ENCODE measurements at places on chromosomes 5 and 9.

- no peak for DNase-seq
- H3K27me3 ChIP-seq = no peaks in the 10 kb centered on the region
- H3K27ac ChIP-seq = no peak overlapping the region
- no peak overlapping the region for H3K4me3 ChIP-seq
- H3K36me3 ChIP-seq = no peaks in the 10 kb centered on the region
Measured at GRCh38 chr5:9431496-9432258, 114.2 kb downstream of the SEMA5A start.

DNA sequence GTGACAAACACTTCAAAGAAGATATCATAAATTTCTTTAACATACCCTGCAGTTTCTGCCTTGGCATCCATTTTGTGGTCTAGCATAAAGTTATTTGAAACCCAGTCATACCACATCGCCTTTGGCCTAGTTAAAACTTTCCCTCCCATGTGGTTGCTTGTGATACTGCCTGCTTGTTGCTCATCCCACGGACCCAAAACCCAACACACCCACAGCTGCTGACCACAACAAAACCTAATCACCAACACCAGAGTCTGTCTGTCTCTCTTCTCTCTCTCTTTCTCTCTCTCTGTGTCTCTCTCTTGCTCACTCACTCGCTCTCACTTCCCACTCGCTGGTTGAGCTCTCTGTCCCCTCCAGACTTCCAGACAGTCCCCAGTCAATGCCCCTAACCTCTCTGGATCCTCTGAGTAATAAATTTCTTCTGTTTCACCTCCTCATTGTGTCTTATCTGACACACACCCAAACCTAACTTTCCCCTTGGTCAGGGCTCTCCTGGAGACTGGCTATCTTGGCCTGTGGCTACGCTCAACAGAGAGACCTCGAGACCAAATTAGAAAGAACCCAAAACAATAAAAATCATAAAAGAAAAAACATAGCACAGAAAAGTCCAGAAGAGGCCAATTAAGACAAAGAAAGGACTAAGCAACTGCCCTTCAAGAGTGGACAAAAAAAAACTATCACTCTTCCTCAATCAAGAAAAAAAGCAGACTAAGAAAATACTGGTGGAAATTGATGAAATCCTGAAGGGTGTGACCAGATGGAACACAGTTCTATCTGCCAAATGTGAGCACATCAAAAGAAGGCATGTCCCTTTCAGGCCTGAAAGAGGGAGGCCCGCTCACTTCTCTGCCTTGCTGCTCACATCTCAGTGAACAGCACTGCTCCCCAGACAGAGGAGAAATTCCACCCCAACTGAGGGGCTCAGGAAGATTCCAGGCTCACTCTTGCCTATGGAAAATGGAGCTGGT is 41.5 kb downstream of the TTLL11 start:
- peaks cover 5% of the 10 kb centered on the region for H3K36me3 ChIP-seq
- no peak overlapping the region for H3K27ac ChIP-seq
- peaks cover 22% of the 10 kb centered on the region for H3K4me1 ChIP-seq
- H3K27me3 ChIP-seq = no peaks in the 10 kb centered on the region
- H3K4me3 ChIP-seq = no peak overlapping the region
- peak; percentile 77 for DNase-seq

DNA sequence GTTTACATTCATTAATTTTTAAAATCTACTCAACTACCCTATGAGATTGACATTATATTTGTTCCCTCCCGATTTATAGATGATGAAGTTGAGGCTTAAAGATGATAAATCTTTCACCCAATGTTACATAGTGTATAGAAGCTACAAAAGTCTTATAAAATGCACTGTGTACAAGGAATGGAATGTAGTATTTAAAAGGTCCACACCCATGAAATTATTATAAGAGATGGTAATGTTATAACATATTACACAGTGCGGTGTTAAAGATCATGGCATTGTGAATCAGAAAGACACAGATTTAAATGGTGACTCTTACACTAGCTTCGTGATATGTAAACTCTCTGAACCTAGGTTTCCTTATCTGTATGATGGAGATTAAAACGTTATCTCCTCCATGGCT is 141.6 kb upstream of the CHD1 start:
- no peak overlapping the region for H3K27ac ChIP-seq
- H3K27me3 ChIP-seq = no peaks in the 10 kb centered on the region
- no peaks in the 10 kb centered on the region for H3K36me3 ChIP-seq
- no peak overlapping the region for H3K4me3 ChIP-seq
- H3K4me1 ChIP-seq = no peaks in the 10 kb centered on the region
- no peak for DNase-seq

DNA sequence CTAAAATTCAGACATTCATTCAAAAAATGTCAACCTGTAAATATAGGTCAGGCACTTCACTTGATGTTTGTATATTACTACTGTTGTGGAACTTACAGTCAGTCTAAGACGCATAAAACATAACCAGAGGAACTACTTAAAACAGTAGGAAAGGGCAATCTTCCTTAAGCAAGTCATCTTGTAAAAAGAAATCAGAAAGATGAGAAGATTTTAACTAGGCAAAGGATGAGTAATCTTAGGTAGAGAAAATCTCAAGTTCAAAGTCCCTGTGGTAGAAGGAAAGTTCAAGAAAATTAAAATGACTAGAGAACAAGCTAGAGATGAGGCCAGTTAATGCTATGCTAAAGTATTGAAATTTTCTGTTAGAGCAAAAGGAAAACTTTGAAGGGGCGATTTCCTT is 152.4 kb downstream of the RAPGEF6 start:
- DNase-seq = no peak
- peak overlapping the region; percentile 82 for H3K27ac ChIP-seq
- H3K36me3 ChIP-seq = peaks cover 68% of the 10 kb centered on the region
- no peak overlapping the region for H3K4me3 ChIP-seq
- peaks cover 48% of the 10 kb centered on the region for H3K4me1 ChIP-seq

GRCh38 chr9:127018935-127019334 is 103.5 kb downstream of the ANGPTL2 start:
- no peak overlapping the region for H3K4me3 ChIP-seq
- no peaks in the 10 kb centered on the region for H3K4me1 ChIP-seq
- peaks cover 20% of the 10 kb centered on the region for H3K27me3 ChIP-seq
- no peak for DNase-seq
- H3K36me3 ChIP-seq = no peaks in the 10 kb centered on the region

DNA sequence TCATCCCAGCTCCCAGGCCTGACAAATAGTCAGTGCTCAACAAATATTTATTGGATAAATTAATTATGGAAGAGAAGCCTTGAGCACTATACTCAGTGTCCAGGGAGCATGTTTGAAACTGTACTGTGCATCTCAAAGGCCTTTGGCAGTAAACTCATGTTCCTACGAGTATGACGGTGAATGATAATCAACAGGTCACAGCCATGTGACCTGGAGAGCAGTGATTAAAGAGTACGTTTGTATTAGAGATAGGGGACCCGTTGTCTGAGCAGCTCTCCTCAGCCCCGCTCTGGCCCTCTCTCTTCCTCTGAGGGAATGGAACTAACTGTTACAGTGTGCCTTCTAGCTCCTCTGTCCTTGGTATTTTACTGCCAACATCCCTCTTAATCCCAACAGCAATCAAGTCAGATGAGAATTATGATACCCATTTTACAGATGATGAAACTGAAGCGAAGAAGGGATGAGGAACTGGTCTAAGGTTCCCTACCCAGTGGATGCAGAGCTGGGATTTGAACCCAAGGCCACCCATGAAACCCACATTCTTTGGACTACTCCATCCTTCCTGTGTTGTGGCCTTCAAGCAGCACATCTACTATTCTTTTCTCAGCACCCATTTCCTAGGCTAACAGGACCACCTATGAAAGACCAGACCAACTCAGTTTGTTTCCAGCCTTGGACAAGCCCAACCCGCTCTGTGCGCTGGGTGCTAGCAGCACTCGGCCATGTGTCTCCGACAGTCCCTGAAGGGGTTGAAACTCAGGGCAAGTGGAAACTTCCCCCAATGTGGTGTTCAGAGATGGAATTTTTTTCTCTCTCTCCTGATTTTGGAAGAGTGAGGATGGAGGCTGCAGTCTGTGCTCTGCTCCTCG is 34.9 kb downstream of the SPRY4 start:
- DNase-seq = no peak
- H3K27me3 ChIP-seq = no peaks in the 10 kb centered on the region
- H3K4me1 ChIP-seq = peaks cover 8% of the 10 kb centered on the region
- no peaks in the 10 kb centered on the region for H3K36me3 ChIP-seq
- no peak overlapping the region for H3K27ac ChIP-seq

- DNase-seq = no peak
- H3K36me3 ChIP-seq = no peaks in the 10 kb centered on the region
- no peaks in the 10 kb centered on the region for H3K4me1 ChIP-seq
- peaks cover under 1% of the 10 kb centered on the region for H3K27me3 ChIP-seq
- H3K27ac ChIP-seq = no peak overlapping the region
- H3K4me3 ChIP-seq = no peak overlapping the region
Measured at GRCh38 chr5:65084795-65085515, 316.2 kb downstream of the CWC27 start.

DNA sequence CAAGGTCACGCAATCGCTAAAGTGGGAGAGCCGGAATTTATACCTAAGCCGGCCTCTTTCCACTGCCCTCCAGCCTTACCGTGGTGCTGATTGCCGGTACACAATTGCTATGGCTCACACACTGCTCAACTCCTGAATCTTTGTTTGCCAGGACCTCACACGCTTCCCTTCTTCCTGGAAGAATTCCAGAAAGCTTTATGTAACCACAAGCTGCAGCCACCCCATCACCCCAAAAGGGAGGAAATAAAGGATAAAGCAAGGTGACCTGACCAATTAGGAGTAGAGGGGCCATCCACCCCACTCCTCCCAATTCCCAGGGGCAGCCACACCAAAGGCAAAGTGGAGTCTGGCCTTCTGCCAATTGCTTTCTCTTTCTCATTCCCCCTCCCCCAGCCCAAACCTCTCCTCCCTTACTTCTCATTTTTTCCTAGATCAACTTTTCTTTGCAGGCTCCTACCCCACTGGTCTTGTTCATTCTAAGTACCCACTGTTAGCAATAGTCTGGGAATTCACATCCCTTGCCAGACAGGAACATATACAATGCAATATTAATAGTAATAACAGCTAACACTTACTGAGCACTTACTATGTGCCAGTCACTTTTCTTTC is 18.0 kb upstream of the CDC23 start:
- peaks cover 6% of the 10 kb centered on the region for H3K27me3 ChIP-seq
- no peaks in the 10 kb centered on the region for H3K4me1 ChIP-seq
- H3K4me3 ChIP-seq = no peak overlapping the region
- no peaks in the 10 kb centered on the region for H3K36me3 ChIP-seq
- no peak overlapping the region for H3K27ac ChIP-seq
- no peak for DNase-seq

- H3K27ac ChIP-seq = peak overlapping the region; percentile 97
- H3K4me3 ChIP-seq = peak overlapping the region; percentile 90
- H3K36me3 ChIP-seq = peaks cover 5% of the 10 kb centered on the region
- peaks cover 28% of the 10 kb centered on the region for H3K4me1 ChIP-seq
- DNase-seq = no peak
Measured at GRCh38 chr5:176447591-176447977, 601 bp upstream of the FAF2 start.

- no peaks in the 10 kb centered on the region for H3K36me3 ChIP-seq
- no peak for DNase-seq
- H3K27ac ChIP-seq = no peak overlapping the region
- no peaks in the 10 kb centered on the region for H3K4me1 ChIP-seq
- H3K4me3 ChIP-seq = no peak overlapping the region
- H3K27me3 ChIP-seq = peaks cover 23% of the 10 kb centered on the region
Measured at GRCh38 chr5:124630767-124631704, 115.4 kb downstream of the ZNF608 start.

DNA sequence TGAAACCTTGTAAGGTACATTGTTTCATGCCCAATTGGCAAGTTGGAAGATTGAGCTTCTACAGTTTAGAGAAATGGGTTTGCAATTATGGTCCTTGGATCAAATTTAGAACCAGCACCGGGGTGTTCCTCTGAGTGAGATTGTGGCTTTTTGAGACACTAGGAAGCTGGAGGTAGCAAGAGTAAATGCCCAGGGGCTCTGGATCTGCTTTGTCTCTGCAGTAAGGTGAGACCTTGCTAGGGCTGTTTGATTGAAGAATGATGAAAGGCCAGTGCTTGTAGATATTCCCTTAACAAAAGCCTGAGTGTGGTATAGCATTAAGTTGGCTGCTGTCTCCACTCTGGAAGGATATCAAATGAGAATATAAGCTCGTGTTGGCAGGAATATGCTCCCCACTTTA is 36.0 kb downstream of the WWC1 start:
- H3K27ac ChIP-seq = no peak overlapping the region
- H3K36me3 ChIP-seq = no peaks in the 10 kb centered on the region
- DNase-seq = no peak
- H3K4me1 ChIP-seq = peaks cover 4% of the 10 kb centered on the region

GRCh38 chr9:13957089-13957488 is 356.9 kb downstream of the NFIB start:
- no peaks in the 10 kb centered on the region for H3K4me1 ChIP-seq
- H3K27ac ChIP-seq = no peak overlapping the region
- no peak for DNase-seq

DNA sequence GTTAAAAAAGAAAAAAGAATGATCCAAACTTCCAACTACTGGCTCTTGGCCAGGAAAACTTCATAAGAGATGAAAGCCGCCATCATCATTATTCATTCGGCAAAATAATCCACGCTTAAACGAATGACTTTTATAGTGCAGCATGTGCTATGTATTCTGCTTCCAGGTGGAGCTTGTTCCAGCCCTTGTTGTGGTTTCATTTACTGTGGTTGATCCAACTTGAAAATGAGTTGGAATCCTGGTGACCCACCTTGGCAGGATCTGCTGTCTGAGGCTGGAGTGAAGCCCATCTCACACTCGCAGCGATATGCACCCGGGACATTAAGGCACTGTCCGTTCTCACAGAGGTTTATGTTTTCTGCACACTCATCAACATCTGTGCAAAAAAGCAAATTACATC is 209.6 kb downstream of the FBN2 start:
- no peak overlapping the region for H3K4me3 ChIP-seq
- H3K36me3 ChIP-seq = no peaks in the 10 kb centered on the region
- no peak overlapping the region for H3K27ac ChIP-seq
- peaks cover 13% of the 10 kb centered on the region for H3K27me3 ChIP-seq
- no peaks in the 10 kb centered on the region for H3K4me1 ChIP-seq
